ENCODE measurements at places on chromosomes 6 and 20.

DNA sequence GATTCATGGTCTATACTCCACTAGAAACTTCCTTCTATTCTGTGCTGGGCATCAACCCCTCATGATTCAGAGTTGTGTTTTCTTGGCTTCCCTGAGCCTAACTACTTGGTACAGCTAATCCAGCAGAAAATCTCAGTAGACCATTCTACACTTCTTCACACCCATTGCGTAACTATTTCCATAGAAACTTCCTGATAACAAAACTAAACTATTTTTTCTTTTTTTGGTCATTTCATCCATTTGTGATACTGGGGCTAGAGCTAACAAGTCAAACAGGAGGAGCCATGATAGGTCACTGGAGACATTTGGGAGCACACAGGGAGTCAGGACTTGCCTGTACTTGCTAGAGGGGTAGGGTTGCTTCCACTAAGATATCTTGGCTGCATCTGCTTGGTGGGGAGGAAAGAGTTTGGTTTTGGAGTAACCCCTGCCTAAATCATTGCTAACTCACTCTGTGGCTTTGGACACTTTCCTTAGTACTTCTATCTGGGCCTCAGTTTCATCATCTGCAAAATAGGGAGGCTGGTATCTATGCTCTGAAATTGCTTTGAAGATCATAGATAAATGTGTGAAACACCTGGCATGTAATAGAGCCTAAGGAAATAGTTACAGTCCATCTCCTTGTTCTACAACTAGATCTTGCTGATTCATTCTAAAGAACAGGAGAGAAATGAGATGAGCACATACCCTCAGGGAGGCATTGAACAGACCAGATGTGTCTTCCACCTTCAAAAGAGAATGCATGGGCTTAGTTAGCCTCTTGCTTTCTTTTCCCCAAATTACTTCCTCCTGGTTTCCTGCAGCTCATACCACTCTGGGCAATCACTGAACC lies 127.9 kb upstream of the ADGRF1 start:
- DNase-seq = no peak

DNA sequence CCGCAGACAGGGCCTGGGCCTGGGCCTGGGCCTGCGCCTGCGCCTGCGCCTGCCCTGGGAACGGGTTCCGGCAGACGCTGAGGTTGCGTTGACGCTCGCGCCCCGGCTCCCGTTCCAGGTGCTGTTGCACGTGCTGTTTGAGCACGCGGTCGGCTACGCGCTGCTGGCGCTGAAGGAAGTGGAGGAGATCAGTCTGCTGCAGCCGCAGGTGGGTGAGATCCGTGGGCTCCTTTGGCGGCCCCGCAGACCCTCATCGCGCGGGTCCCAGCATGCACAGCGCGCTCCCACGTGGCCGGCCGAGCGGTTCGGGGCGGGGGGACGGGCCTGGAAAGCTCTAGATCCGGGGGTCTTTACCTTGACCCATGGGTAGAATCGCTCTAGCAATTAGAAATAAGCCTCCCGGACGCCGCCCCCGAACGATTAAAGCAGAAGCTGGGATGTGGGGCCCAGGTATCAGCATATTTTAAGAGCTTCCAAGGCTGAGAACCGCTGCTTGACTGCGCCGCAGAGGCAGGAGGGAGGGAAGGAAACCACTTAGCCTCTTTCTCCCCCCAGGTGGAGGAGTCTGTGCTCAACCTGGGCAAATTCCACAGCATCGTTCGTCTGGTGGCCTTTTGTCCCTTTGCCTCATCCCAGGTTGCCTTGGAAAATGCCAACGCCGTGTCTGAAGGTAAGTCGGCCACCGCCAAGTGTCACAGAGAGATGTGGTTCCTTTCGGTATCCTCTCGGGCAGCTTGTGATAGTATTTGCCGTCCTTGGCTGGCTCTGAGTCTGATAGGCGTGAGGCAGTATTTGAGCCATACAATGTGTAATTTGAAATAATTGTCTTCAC lies 508 bp downstream of the NOP56 start:
- no peak for DNase-seq

DNA sequence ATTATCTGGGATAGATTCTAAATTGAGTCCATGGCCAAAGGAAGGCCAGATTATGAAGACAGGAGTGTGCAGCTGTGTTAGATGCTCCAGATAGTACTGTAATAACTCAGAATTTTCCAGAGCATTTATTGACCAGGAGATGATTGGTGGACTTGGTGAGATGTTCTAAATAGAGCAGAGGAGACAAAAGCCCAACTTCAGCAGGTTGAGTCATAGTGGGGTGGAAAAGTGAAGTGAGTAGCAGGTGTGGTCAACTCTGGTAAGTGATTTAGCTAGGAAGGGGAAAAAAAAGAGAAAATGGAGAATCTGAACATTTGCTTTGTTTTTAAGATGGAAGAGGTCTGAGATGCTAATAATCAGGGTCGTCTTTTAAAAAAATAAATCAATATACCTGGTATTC lies 227.4 kb downstream of the TMEM200A start:
- no peak for DNase-seq

- no peak for DNase-seq
Observed at GRCh38 chr6:139932671-139933070, 558.2 kb upstream of the CITED2 start.

GRCh38 chr6:115133790-115134189 lies 791.0 kb upstream of the HS3ST5 start:
- DNase-seq = no peak

- no peak for DNase-seq
Observed at GRCh38 chr20:17418737-17419136, 112.4 kb downstream of the BFSP1 start.

GRCh38 chr6:903761-904160 lies 210.8 kb upstream of the EXOC2 start:
- no peak for DNase-seq

DNA sequence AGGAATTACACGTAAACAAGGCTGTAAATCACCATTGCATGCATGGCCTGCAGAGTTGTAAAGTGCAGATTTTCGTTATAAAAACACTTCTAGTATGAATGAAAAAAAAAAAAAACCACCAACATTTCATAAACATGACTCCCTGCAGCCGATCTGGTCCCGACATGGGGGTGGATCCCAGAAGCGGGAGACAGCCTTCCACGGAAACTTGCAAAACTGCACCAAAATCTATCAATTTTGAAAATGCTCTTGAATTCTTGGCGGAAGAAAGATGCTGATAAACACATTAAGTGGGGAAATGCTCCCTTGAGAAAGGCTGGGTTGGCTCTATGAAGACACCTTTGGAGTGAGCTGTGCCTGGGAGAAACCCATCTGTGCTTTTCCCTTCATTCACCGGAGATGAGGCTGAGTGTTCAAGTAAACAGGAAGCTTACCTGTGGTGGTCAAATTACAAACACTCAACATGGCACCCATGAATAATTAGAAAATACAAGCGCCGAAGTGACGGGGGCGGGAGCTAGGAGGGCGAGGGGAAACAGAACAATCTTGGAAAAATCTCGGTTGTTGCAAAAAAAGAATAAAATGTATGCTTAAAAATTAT lies 845 bp upstream of the ANKRD60 start:
- DNase-seq = no peak

GRCh38 chr20:17442588-17442987 lies 88.6 kb downstream of the BFSP1 start:
- DNase-seq = no peak

GRCh38 chr20:43812216-43812615 lies 85.4 kb upstream of the GTSF1L start:
- DNase-seq = no peak

DNA sequence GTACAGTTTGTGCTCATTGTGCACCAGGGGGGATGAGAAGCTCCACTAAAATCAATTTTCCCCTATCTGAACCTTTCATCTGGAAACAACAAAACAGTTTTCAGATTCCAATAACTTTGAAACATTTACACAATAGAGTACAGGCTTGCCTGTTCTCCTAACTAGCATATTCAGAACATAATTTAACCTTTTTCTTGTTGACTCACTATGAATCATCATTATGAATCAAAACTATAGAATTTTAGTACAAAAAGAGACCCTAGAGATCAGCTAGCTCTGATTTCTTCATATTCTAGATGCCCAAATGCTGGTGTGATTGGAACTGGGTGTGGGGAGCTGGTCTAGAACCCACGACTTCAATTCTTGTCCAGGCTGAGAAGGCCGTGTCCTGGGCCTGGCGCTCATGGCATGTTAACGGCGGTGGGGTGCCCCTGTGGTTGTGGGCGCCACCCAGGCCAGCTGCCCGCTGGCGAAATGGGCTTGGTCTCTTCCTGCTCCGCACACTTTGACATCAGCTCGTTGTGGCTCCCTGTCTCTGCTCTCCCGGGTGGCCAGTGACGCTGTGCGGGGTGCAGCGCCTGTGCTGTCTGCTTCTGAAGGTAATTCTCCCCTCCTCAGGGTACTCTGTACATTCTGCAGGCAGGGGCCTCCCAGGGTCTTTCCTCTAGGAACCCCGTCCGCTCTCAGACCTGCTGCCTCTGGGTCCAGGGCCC lies 29.9 kb upstream of the AGPAT4 start:
- DNase-seq = no peak

- no peak for DNase-seq
Observed at GRCh38 chr20:19090332-19090731, 122.1 kb upstream of the SLC24A3 start.

- no peak for DNase-seq
Observed at GRCh38 chr20:58651559-58651945, 469 bp downstream of the STX16 start.

GRCh38 chr6:25407431-25407830 lies 128.3 kb downstream of the CARMIL1 start:
- DNase-seq = no peak

GRCh38 chr20:40503119-40503518 lies 185.9 kb downstream of the MAFB start:
- no peak for DNase-seq

- DNase-seq = no peak
Observed at GRCh38 chr20:4774207-4774606, 52.5 kb downstream of the PRND start.

GRCh38 chr6:142384519-142385254 lies 82.9 kb downstream of the ADGRG6 start:
- DNase-seq = no peak

DNA sequence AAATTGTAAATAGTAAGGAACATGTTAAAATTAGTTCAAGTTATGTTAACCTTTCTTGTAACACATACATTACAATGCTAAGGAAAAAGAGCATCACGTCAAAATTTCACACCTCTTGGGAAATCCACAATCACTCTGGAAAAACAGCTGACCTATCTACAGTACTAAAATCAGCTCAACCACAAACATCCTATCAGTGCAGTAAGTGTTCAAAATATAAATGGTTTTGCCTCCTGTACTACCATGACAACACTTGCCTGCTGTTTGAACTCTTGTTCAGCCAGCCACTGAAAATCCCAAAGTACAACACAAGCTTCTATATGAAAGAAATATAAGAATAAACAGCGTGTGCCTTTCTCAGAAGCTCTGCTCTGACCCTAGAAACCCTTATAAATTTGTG lies 83.5 kb upstream of the PLN start:
- no peak for DNase-seq

DNA sequence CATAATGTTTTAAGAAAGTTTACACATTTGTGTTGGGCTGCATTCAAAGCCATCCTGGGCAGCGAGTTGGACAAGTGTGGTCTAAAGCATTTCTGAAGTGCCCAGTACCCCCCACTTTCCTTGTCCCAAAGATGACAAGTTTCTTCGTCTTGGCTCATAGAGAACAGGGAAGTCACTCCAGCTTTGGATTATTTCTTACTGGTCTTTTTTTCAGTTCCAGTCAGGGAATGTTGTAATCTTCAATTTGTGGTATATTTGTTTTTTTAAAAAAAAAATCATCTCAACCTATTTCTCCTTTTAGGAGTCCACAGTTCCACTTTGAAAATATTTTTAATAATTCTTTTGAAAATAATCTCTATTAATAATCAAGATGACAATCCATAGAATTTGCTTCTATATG lies 34.0 kb downstream of the SLX4IP start:
- DNase-seq = no peak

DNA sequence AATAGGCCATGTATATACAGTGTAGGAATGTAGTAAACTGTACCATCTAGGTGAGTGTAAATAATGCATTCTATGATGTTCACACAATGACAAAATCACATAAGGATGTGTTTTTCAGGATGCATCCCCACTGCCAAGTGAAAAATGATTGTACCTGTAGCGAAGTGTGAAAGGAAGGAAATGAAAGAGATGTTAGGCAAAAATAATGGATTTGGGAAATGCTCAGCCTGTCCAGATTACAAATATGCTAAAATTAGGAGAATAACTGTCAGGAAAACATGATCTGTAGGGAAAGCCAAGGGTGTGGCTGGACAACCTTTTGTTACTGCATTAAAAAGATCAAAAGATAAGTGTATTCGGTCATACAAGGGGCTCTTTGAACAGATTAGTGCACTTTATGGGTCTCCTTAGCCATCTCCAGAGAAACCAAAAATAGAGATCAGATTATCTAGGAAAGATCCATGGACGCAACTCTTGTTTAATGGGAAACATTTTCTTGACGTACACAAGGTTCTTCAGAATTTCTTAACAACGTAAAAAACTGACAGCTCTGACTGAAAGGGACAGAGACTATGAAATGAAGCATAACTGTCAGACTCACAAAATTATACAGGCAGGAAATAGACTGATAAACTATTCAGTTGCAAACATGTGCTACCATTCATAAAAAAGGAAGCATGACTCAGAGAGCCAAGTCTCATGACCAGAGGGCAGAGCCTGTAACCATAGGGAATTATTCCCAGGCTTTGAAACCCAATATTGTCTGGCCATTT lies 253.6 kb upstream of the RAB32 start:
- DNase-seq = no peak

Measured in SIG-M5 (cell line).